ENCODE measurements at places on chromosomes 4 and X.

- no peak for DNase-seq
Measured at GRCh38 chrX:85930099-85930498, 117.3 kb downstream of the CHM start.

GRCh38 chr4:187362937-187363857 lies 632.4 kb upstream of the ZFP42 start:
- no peak for DNase-seq

- no peak for DNase-seq
Measured at GRCh38 chrX:10589098-10589497, 31.3 kb downstream of the MID1 start.

DNA sequence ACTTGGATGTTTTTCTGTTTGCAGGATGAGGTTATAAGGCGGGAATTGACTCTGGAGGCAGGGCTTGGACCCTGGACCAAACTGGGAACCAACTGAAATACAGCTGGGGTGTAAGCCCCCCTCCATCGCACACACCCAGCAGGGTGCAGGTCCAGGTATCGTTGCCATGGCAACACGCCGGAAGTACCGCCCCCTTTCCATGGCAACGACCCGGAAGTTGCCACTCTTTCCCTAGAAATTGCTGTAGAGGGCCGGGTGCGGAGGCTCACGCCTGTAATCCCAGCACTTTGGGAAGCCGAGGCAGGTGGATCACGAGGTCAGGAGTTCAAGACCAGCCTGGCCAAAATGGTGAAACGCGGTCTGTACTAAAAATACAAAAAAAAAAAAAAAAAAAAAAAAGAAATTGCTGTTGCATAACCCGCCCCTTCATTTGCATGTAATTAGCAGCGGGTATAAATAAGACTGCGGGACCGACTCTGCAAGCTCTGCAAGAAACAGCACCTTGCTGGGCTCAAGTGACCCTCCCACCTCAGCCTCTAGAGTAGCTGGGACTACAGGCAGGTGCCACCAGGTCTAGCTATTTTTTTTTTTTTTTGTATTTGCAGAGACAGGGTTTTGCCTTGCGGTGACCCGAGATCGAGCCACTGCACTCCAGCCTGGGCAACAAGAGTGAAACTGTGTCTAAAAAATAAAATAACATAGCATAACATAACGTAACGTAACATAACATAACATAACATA lies 139.6 kb downstream of the CRLF2 start:
- no peak for DNase-seq

GRCh38 chr4:101953949-101954348 lies 163.4 kb downstream of the BANK1 start:
- no peak for DNase-seq

DNA sequence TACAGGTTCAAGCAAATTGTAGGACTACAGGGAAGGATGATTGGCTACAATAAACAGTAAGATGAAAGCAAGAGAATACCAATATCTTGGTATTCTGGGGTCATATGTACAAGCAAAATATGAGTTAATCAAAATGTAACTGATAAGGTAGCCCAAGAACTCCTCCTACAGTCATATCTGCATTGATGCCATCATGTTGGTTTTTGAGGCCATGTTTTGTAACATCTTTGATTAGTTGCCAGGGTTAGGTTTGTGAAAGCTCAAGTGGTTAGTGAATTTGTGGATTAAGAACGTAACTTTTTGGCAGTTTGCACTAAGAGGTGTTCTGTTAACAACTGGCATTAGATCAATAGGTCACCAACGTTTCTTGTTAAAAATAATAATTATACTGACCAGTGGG lies 59.6 kb downstream of the USP9X start:
- DNase-seq = no peak

DNA sequence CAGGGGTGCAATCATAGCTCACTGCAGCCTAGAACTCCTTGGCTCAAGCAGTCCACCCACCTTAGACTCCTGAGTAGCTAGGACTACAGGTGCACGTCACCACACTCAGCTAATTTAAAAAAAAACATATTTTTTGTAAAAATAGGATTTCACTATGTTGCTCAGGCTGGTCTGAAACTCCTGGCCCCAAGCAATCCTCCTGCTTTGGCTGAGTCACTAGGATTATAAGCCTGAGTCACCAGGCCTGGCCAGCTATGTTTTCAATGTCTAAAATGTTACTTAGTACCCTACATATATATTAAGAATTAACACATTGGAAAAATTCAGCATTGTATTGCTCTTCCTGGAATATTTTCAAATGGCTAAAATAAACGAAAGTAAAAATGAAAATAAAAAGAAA lies 37.5 kb downstream of the PNPLA4 start:
- peak; percentile 31 for DNase-seq

DNA sequence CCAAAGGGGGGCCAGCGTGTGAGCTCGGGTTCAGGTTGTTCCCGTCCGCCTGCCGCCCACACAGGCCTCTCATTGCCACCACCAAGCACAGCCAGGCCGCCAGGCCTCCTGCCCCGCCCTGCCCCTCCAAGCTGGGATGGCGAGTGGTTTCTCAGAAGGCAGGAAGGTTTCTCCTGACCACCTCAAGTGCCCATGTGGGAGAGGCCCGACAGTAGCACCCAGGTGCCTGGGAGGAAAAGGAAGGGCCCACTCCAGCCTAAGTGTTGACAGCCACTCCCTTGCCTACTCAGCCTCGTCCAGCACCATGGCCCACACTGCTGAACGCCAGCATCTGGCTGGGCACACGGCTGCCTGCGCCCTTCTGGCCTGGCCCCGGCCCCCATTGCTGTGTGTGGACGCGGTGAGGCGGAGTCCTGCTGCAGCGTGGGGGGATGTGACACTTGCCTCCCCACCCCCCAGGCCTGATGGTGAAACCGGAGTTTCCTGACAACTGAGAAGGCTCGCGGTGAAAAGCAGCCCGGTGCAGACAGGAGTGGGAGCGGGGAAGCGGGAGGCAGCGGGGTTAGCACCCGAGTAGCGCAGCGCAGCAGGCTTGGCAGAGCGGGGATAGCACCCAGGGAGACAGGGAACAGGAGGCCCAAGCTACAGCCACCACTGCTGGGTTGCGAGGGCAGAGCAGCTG lies 19.2 kb downstream of the FLNA start:
- DNase-seq = no peak

DNA sequence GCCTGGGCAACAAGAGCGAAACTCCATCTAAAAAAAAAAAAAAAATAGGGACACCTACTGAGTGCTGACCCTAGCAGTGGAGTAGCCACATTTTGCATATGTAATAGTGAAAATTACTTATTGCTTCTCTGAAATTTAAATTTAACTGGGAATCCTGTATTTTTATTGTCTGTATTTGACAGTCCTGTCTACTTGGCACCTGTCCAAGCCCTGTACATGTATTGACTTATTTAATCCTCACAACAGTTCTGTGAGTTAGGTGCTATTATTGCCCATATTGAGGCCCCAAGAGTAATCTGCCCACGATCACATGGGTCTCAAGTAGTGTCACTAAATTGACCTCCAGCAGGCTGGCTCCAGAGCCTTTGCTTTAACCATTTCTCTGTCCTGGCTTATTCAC lies 81.6 kb downstream of the WDR19 start:
- no peak for DNase-seq

GRCh38 chr4:19194672-19195071 lies 1057.0 kb upstream of the SLIT2 start:
- no peak for DNase-seq

- no peak for DNase-seq
Measured at GRCh38 chr4:84901740-84902281, 64.7 kb downstream of the WDFY3 start.

DNA sequence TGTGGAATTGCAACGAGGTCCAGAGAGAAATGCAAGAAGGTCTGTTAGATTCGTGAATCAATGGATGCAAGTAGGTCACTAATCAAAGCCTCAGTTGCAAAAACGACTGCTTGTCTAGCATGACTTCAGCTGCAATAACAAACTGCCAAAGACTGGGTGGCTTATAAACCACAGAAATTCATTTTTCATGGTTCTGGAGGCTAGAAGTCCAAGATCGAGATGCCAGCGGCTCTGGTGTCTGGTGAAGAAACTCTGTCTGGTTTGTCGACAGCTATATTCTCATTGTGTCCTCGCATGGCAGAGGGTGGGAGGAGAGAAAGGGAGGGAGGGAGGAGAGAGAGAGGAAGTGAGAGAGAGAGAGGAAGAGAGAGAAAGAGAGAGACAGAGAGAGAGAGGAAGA lies 114.7 kb downstream of the MXRA5 start:
- no peak for DNase-seq

DNA sequence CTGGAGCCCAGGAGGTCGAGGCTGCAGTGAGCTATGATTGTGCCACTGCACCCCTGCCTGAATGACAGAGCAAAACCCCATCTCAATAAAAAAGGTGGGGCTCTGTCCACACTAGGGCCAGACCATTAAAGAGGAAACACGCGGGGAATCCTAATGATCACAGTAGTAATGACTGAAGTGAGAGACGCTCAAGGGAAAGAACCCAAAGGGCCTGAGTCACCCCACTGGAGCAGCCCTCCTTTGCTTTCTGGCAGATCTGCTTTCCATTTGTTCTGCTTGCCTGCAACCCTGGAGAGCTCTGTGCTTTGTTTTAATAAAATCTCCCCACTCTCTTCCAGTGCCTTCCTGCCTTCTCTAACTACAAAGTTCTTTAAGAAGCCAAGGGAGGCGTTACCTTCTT lies 5.0 kb downstream of the TFDP3 start:
- DNase-seq = no peak

- DNase-seq = peak; percentile 89
Measured at GRCh38 chr4:87559090-87559837, 30.1 kb upstream of the SPARCL1 start.

GRCh38 chr4:6111354-6111960 lies 88.9 kb downstream of the JAKMIP1 start:
- no peak for DNase-seq

GRCh38 chr4:143021384-143021783 lies 163.3 kb upstream of the USP38 start:
- DNase-seq = peak; percentile 20

DNA sequence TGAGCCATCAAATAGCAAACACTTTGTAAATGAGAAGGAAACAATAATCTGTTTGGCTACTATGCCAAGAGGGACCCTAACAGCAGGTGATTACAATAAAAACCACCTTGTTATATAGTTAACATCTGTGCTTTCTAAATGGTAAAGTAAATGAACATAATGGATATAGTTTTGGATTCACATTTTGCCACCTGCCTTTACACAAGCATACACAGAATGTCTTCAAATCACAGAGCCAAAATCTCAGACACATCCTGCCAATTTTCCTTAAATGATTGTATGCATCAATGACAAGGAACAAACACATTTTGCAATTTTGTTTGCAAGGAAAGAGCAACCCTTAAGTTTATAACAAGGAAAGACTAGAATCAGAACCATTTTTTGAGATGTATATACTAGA lies 334.2 kb downstream of the FSTL5 start:
- DNase-seq = no peak

DNA sequence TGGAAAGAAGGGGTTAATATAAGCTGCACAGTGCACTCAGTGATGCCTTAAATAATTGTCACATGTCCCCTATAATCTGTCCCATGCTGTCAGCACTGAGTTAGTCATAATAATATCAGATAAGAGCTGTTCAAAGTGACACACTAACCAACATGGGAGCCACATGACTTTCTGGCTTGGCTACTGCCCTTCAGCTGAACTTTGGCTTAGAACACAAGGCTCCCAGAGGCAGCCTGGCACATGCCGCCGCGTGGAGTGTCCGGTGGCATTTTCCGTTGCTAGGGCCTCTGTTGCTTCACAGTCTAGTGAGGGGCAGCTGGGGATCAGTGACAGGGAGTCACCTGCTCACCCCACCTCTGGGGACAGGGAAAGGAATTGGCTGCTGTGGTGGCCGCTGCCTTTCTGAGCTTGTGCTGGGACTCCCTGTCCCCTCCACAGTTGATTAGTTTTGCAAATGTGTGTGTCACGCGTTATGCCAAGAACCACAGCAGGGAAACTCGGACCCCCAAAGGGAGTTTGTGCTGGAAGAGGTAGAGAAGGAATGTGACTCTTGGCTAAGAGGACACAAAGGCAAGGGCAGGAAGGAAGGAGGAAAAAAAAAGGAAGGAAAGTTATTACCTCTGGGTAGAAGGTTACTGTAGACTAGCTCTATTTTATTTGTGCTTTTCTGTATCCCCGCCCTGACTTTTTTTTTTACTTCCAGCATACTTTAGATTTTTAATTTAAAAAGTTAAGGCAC lies 41.1 kb upstream of the PPARGC1A start:
- DNase-seq = no peak

DNA sequence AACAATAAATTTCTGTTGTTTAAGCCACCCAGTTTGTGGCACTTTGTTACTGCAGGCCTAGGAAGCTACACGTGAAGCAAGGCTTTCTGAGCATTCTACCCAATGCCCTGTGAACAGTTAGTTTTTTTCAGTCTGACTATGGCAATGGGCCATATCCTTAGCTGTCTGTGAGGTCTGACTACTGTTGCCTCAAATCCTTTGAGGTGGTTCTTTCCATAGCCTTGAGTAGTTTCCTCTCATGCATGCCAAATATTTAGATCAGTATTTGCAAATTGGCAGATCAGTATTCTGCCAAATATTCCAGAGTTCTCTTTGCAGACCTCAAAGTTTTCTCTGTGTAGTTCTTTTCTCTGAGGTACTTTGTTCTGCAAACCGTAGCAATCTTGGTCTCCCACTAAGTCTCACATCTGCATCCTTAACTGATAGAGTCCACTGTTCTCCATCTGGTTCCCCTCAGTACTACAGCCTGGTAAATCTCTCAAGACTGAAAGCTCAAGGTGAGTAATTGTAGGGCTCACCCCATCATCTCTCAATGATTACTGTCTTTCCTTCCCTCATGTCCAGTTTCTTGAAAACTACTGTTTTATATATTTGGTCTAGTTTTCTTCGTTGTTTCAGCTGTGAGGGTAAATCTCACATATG lies 984.9 kb upstream of the INTU start:
- DNase-seq = no peak

DNA sequence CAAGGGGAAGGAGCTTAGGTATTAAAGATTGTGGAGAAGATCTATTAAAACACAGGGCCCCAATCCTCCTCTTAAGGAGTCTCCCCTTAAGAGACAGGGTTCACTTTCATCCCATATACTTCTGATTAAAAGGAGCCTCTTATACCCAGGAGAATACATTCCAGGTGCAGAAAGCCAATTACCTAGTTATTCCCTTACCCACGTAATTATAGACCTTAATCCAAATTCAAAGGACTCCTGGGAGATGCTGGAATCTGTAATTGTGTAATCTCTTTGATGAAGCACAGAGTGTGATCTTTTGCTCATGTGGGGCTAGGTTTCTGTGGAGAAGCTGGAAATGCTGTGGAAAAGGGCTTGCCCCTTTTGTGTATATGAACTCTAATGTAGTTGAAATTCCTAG lies 1.4 kb upstream of the SEC24B start:
- DNase-seq = no peak

DNA sequence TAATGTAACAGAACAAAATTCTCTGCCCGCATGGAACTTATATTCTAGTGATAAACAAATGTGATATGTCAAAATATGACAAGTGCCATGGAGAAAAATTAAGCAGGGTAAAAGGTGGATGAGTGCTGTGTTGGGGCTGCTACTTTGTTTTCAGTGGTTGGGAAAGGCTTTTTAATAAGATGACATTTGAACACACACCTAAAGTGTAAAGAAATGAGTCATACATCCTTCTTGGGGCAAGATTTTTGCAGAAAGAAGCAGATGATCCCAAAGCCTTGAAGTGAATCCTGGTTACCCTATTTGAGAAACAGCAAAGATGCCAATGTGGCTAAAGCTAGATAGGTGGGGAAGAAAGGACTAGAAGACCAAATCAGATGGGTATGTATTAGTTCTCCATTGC lies 564.1 kb downstream of the INPP4B start:
- DNase-seq = no peak
